Stimulated activated CD4-positive, alpha-beta T cell treated with anti-CD3 and anti-CD28 coated beads, Interleukin-4, amount 100 ng/mL, for 48 hours (primary cell): ENCODE measurements at places on chromosomes 4 and X.

DNA sequence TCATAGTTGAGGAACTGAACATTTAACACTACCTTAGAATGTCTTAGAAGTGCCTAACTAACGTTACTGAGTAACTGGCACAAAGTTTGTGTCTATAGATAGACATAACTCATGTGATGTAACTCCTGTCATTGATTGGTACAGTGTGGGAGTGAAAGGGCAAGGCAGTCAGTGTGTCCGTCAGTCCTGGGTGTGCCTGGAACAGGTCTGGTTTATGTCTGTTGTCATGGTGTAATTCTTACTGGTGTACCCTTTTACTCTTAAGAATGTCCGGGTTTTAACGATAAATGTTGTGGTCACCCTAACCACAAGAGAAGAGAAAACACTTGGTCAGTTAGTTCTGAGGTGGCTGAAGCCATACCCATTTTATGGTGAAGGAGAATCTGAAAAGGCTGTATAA is 93.1 kb upstream of the ESX1 start:
- no peak for DNase-seq

DNA sequence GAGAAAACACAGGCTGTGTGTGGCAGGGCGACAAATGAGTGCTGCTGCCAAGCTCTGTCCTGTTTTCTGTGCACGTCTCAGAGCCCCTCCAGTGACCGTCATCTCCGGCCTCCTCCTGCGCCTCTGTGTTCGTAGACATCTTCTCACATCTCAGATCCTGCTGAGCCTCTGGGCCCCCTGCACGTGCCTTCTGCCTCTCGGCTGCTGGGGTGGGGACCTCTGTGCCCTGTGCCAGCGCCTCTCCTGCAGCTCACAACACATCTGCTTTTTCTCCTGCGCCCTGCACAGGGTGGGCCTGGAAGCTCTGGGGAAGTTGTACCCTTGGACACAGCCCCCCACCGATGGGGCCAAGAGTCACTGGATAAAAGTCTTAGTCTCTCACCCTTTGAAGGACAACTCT is 2.4 kb upstream of the CTAG2 start:
- DNase-seq = no peak

GRCh38 chr4:118410138-118410537 is 57.3 kb upstream of the PRSS12 start:
- DNase-seq = no peak

DNA sequence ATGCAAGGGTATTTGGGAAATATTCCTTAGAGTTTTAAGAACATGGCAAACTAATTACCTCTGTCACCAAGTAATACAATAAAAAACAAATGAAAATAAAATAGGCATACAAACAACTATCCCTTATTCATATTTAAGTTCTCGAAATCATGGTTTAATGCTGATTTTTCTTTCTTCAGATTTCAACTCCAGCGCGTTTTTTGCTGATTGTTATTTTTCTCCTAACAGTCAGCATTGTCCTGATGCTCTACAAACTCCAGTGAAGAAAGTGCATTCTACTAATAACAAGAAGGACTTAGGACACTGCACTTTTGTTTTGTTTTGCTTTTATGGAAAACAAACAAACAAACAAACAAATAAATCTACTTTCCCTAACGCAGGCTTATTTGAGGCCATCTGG is 282.4 kb downstream of the FSTL5 start:
- no peak for DNase-seq

GRCh38 chr4:109559625-109559982 is 442 bp upstream of the MCUB start:
- DNase-seq = peak; percentile 20

GRCh38 chr4:71976523-71976922 is 55.3 kb upstream of the NPFFR2 start:
- no peak for DNase-seq

- DNase-seq = no peak
Observed at GRCh38 chr4:12319765-12320164, 891.1 kb upstream of the HS3ST1 start.

DNA sequence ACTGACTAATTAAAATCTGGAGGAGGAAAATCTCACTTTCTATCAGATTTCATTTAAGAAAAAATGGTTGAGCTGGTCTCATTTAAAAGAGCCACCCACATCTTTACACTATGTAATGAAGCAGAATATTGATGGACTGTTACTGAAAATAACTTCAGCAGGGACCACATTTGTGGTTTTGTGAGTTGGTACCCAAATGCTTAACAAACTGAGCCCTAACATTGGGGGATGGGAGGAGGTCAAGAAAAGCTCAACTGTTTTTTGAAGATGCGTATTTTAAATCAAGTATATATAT is 30.1 kb downstream of the HOPX start:
- no peak for DNase-seq

- DNase-seq = no peak
Observed at GRCh38 chr4:165425629-165426028, 46.8 kb downstream of the CPE start.

- DNase-seq = no peak
Observed at GRCh38 chr4:101458914-101459313, 111.6 kb upstream of the PPP3CA start.

GRCh38 chr4:80903020-80903419 is 127.5 kb upstream of the BMP3 start:
- DNase-seq = no peak

DNA sequence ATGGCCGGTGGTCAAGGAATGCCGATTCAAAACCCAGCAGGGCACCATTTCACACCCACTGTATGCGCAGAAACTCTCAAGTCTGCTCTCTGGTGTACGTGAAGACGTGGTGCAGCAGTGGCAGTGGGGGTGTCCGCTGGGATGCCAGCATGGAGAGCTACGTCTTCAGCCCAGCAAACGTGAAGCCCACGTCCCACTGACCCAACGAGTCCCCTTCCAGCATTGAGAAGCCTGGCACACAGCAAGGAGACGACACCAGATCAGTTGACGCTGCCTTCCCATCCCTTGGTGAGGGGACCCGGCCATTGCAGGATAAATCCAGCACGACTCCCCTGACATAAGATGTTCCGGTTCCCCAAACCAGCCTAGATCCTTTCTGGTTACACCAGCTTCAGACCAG is 2.2 kb upstream of the PLXNB3 start:
- DNase-seq = no peak

- DNase-seq = no peak
Observed at GRCh38 chr4:101049549-101050001, 297.8 kb downstream of the PPP3CA start.

GRCh38 chr4:142452161-142452855 is 393.8 kb downstream of the INPP4B start:
- no peak for DNase-seq

DNA sequence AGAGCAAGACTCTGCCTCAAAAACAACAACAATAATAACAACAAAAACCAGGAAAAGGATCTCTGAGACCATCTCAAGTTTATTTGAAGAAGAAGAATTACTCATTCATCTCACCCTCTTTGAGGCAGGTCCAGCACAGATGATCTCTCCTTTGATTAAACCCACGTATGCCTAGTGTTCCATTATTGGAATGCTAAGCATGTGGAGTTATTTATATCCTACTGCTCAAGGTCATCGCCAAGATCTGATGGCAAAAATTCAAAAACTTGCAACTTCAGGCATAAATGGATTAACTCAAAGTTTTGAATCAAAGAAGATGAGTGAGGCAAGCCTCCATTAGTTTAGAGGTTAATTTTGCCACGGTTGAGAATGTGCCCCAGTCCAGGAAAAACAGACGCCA is 184.2 kb downstream of the DHRSX start:
- no peak for DNase-seq

DNA sequence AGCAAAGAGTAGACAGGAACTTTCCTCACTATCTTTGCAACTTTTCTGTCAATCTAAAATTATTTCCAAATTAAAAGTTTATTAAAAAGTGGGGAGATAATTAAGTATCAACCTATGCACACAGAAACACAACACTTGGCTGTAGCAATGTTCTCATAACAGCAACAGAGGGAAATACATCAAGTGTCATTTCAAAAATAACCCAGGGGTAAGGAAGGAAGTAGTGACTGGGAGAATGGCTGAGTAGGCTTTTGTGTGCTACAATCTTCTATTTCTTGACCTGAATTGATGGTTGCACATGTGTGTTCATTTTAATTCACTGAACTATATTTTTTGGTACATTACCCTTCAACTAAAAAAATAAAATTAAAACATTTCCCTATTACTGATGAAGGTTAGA is 67.5 kb downstream of the ABCG2 start:
- DNase-seq = no peak

- DNase-seq = no peak
Observed at GRCh38 chr4:41414412-41414779, 123.6 kb upstream of the LIMCH1 start.

DNA sequence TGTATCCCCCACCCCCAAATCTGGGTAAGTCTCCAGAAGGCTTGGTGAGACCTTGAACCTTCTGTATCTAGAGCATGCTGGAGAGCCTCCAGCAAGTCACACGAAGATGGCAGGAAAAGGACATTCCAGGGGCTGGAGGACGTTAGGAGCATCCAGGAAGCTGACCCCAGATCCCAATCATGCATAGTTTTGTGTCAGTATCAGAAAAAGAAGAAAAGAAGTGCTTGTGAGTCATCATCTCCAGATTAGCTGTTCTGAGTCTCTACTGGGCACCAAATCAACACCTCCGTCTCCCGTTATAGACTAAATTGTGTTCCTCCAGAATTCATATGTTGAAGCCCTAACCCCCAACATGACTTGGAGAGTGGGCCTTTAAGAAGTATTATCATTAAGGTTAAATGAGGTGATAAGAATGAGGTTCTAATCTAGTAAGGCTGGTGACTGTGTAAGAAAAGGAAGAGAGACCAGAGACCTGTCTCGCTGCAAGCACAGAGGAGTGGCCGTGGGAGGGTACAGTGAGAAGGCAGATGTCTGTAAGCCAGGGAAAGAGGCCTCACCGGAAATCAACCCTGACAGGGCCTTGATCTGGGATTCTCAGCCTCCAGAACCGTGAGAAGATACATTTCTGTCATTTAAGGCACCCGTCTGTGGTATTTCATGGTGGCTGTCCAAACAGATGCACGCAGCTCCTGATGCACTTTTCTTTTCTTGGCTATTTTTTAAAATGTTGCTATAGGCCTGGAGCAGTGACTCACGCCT is 38.1 kb upstream of the CLDN24 start:
- no peak for DNase-seq

DNA sequence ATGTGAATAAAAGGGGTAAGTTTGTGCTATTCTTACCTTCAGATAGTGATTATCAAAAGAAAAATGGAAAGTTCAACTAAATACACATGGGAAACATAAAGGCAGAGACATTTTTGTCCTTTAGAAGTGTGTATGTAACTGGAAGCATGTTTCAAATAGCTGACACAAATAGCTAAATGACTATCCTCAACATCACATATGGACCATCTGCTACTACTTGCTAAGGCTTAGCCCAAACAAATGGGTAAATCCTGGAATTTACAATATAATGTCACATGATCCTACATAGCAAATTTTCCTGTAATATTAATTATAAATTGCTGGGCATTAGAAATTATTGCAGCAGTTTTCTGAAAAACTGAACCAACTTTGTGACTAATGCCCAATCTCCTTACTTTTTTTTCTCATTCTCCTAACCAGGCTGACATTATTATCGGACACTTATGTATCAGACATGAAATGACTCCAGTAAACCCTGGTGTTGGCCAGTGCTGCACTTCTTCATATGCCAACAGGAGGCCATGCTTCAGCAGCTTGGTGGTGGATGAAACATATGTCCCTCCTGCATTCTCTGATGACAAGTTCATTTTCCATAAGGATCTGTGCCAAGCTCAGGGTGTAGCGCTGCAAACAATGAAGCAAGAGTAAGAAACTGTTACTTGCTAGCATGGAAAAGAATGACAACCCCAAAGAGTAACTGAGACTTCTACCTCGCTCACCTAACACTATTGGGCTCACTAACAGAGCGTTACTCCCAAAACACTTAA is 16.1 kb downstream of the AFP start:
- DNase-seq = no peak

- DNase-seq = no peak
Observed at GRCh38 chr4:72553540-72554337, 15.3 kb downstream of the ADAMTS3 start.

DNA sequence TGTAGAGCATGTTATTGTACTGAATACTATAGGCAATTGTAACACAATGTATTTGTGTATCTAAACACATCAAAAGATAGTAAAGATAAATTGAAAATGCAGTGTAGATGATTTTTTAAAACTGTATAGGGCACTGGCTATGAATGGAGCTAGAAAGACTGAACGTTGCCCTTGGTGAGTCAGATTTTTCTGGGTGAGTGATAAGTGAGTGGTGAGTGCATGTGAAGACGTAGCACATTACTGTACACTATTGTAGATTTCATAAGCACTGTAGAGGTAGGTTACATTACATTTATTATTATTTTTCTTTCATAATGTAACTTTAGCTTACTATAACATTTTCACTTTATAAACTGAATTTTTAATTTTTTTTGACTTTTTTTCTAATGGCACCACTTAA is 1491.6 kb downstream of the TECRL start:
- DNase-seq = no peak

- no peak for DNase-seq
Observed at GRCh38 chrX:122512561-122513072, 671.5 kb upstream of the GRIA3 start.

DNA sequence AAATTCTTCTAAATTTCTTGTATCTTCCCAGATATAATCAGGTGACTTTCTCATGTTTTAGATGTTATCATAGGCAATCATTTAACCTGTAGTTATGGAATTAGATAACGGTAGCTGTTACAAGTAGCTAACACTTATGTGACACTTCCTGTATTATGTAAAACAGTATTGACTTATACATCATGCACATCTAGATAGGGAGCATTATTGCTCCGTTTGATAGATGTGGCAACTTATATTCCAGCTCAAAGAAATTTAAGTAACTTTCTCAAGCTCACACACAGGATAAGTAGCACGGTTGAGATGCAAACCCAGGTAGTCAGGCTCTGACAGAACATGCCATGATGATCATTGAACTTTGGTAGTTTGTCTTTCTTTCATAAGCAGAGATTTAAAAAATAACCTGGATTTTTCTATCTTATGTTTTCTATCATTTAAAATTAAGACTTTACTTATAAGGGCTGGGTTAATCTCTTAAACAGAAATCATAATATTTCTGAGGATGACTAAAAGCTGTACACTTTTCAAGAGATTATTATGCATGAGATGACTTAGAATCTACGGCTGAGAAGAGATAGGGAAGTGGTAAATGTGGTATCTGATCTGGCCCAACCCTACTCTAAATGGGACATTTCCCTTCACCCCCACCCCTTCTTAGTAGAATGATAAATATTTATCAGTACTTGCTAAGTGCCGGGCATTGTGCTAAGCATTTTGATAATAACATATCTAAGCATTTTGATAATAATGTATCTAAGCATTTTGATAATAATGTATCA is 69.1 kb upstream of the HPGD start:
- DNase-seq = no peak

GRCh38 chr4:54231419-54231767 is 2.3 kb downstream of the PDGFRA start:
- DNase-seq = no peak

GRCh38 chr4:176800891-176801534 is 8.3 kb upstream of the VEGFC start:
- DNase-seq = no peak

GRCh38 chrX:55919367-55920221 is 202.0 kb downstream of the RRAGB start:
- DNase-seq = no peak

GRCh38 chr4:146638786-146639505 is at the start of gene POU4F2:
TSS of gene POU4F2 (plus strand) at chr4:146638893. CDS start at chr4:146639141, 248 bp downstream.
- no peak for DNase-seq

- DNase-seq = no peak
Observed at GRCh38 chr4:55318175-55319129, 27.6 kb upstream of the SRD5A3 start.
